Testis (tissue), 5 donors: ENCODE measurements at places on chromosomes 2 and 18. TPM values are rescaled to one million over a fixed set of nuclear protein-coding genes. Genes with fewer than 3 reads are reported as not detected.

LHCGR gene
- polyA plus RNA-seq: 2.1 TPM

FAM228A gene
- polyA plus RNA-seq: 72.4 TPM

GRB14 gene
- polyA plus RNA-seq: 30.6 TPM

LOXHD1 gene
- polyA plus RNA-seq: 59.4 TPM

MAP3K20 gene
- polyA plus RNA-seq: 25.3 TPM

YES1 gene
- polyA plus RNA-seq: 31.8 TPM

VPS54 gene
- 27.4 TPM for polyA plus RNA-seq

GRHL1 gene
- polyA plus RNA-seq: 4.6 TPM

CHRND gene
- polyA plus RNA-seq: 0.63 TPM

UGT1A3 gene
- polyA plus RNA-seq: not detected

CIB4 gene
- polyA plus RNA-seq: 30.6 TPM

OR6B2 gene
- not detected for polyA plus RNA-seq

ABCB11 gene
- 16.1 TPM for polyA plus RNA-seq

GPBAR1 gene
- 3.4 TPM for polyA plus RNA-seq

RND3 gene
- polyA plus RNA-seq: 5.0 TPM

PCGF1 gene
- 25.3 TPM for polyA plus RNA-seq

KCNK3 gene
- 1.5 TPM for polyA plus RNA-seq

HDLBP gene
- polyA plus RNA-seq: 600 TPM

CWC22 gene
- polyA plus RNA-seq: 4.4 TPM

ADD2 gene
- 5.8 TPM for polyA plus RNA-seq

POMC gene
- 17.9 TPM for polyA plus RNA-seq

NOSTRIN gene
- 28.9 TPM for polyA plus RNA-seq

FBLN7 gene
- 3.1 TPM for polyA plus RNA-seq
